ENCODE measurements at places on chromosomes 11 and 22.
A peak's percentile ranks its signal among the peaks of the same experiment; 100 is the strongest.

GRCh38 chr11:130470832-130471706 is 22.6 kb downstream of the ADAMTS15 start:
- no peak for DNase-seq

DNA sequence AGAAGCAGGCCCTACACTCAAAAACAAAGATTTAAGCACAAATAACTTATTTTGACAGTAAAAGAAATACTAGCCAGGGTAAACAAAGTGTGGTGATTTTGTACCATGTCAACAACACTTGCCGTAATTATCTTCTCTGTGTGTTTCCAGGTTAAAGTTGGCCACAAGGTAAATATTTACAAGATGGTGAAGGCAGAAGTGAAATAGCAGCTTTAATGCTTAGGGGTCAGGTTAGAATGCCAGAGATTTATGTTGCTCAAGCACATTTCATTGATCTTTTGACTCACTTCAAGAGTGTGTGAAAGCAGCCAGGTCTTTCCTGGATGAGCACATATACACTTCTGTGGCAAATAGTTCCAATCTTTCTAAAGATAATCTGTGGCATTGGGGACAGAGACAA is 270.2 kb upstream of the LUZP2 start:
- DNase-seq: no peak

- DNase-seq: no peak
These were observed 37.0 kb downstream of the KREMEN1 start for GRCh38 chr22:29109822-29110221.

DNA sequence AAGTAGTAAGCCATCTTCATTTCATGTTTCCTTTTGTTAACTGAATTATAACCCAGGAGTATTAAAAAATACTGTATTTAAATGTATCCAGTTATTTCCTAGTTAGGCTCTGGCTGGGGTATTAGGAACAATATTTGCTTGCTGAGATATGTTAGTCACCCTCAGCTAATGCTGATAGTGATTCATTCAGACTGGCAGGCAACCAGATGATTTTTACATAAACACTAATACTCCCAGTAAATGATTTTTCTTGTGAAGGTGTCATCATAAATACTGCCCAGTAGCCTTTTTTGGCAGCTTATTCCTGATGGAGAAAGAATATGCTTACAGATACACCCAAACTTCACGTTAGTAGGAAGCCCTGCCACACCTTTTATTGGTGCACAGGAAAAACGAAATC is 8.1 kb downstream of the YWHAH start:
- no peak for DNase-seq

DNA sequence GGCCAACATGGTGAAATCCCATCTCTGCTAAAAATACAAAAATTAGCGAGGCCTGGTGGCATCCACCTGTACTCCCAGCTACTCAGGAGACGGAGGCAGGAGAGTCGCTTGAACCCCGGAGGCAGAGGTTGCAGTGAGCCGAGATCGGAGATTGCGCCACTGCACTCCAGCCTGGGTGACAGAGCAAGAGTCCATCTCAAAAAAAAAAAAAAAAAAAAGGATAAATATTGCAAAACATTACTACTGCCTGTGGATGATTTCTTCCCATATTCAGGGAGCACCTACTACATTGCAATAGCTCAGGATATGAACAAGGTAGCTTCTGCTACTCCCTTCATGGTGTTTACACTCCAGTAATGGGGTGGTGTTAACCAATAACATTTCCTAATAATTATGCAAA is 980.6 kb downstream of the NTM start:
- no peak for DNase-seq

GRCh38 chr22:23075050-23075449 is 4.7 kb downstream of the GNAZ start:
- no peak for DNase-seq

DNA sequence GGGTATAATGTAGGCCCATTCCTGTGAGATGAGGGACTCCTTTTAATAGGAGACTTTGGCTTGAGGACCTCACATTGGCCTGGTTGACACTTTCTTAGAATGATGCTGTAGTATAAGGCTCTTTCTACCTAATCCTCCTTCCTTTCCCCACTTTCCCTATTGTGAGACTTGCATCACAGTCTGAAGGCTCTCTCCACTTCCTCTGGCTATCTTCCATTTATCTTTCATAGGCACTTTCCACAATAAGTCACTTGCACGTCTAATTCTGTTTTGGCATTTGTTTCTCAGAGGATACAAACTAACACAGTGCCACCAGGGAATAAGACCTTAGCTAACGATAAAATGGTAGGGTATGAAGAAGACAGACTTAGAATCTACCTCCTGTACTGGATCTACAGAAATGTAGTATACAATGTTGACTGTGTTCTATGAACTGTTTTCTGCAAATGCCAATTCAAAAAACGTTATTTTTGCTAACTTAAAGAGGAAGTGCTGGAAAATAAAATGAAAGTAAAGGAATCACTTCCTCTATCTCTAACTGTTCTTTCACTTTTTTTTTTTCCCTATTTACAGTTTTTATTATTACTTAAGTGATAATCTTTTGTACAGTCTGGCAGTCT is 17.9 kb upstream of the PDE3B start:
- no peak for DNase-seq

- no peak for DNase-seq
These were observed 265.5 kb downstream of the CTTN start for GRCh38 chr11:70663815-70664214.

- no peak for DNase-seq
These were observed 14.8 kb upstream of the LMO2 start for GRCh38 chr11:33906484-33907186.

GRCh38 chr22:35621451-35621850 is 4.3 kb upstream of the MB start:
- no peak for DNase-seq

DNA sequence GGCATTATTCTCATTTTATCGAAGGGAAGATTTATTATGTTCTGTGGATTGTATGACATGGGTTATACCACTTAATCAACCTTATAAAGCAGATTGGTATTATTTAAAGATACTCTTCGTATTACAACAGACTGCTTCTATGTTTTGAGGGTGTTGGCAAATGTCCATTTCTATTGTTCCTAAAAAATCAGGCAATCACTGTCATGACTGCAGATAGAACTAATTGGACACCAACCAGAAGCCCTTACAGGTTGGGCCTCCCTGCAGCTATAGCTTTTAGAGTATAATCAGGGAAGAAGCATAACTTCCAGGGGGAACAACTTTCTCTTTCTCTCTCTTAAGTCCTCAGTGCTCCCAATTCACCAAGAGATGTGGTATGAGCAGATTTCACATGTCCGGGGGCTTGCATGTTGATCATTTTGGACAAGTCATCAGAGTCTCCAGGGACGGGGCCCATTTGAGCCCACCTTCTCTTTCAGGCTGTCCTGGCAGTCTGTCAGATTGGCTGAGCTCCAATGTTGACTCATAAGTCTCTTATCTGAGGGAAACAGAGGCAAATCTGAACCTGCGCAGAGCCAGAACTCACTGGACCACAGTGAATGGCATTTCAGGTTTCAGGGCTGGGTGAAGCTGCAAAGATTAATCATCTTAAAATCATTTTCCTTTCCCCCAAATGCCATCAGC is 264.0 kb upstream of the CCDC90B start:
- no peak for DNase-seq

GRCh38 chr11:16981651-16982194 is 32.5 kb downstream of the PLEKHA7 start:
- no peak for DNase-seq

DNA sequence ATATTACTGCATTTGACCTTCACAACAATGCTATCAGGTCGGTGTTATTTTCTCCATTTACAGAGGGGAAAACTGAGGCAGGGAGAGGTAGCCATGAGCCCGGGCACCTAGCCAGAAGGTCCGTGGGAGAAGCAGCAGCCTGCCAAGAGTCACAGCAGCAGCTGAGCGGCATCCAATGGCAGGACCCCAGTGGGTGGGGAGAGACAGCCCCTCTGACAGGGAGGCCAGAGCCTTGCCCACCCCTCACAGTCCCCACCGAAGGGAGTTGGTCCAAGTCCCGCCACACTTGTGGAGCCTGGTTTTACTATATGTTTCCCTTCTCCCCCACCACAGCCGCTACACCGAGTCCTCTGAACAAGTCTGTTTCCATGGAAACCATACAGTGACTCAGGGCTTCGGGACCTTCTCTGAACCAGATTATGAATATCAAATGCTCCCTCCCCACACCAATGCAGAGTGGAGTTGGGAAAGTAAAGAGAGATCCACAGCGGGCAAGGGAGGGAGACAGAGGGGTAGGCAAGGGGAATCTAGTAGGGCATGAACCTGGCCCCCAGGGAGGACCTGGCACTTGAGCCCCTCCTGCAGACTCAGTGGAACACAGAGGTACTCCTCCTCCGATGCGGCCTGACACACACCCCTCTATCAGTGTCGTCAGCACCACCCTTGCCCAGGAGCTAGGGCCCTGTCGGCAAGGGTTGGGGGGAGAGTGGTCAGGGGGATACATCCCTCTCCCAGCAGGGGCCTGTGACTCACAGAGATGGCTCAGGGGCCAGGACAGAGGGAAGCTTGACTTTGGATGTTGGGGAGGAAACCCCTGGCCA is 2.5 kb downstream of the CHST1 start:
- peak; percentile 27 for DNase-seq

DNA sequence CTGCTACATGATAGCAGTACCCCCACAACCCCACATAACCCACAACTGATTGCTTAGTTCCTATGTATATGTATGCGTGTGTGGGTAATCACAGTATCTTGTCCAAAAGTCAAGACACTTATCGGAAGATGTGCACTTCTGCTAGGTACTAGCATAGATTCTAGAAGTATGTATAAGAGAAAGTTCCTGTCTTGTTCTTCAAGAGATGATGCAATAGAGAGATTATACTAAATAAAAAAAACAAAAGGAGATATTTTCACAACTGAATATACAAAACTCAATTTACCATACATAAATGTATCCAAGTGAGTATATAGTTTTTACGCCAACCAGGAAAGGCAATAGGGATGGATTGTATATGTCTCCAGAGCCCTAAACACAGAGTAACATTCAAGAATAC is 112.0 kb downstream of the FCHSD2 start:
- no peak for DNase-seq

DNA sequence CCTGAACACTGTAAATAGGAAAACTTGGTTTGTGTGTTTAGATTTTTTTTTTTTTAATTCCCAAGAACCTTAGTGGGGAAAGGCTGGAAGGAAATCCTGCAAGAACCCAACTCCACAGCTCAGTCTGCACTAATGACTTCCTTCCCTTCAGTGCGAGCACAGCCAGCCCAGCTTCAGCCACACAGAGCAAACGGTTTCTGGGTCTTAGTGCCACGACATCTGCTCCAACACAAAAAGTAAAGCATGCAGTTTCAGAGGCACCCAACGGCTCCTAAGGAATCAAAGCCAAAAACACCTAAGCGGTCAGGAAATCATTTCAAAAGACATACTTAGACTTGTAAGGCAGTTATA is 236.1 kb downstream of the TTC28 start:
- DNase-seq: no peak

DNA sequence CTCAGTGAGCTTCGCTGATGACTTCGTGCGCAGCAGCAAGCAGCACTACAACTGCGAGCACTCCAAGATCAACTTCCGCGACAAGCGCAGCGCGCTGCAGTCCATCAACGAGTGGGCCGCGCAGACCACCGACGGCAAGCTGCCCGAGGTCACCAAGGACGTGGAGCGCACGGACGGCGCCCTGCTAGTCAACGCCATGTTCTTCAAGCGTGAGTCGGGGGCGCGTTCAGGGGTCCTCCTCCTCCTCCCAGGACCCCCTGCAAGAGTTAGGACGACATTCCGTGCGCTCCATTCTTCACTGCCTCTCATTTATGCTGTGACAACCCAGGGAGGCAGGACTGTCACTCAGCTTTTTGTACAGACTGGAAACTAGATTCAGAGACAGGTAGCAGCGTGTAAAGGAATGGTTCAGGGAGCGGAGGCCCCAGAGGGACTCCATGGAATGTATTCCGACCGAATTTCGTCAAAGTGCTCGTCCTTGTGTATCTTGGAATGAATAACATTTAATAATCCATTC is 4.8 kb downstream of the SERPINH1 start:
- no peak for DNase-seq

- DNase-seq: no peak
These were observed 17.2 kb downstream of the MYEOV start for GRCh38 chr11:69310934-69311766.

Data from MM.1S (cell line).